ENCODE measurements at places on chromosomes 7 and 10. TPM values are rescaled to one million over a fixed set of nuclear protein-coding genes. Genes with fewer than 3 reads are reported as not detected.

- peaks cover 9% of the 10 kb centered on the region for H3K36me3 ChIP-seq
- H3K4me1 ChIP-seq, result peaks cover 33% of the 10 kb centered on the region
- no peaks in the 10 kb centered on the region for H3K27me3 ChIP-seq
- peak overlapping the region; percentile 87 for H3K27ac ChIP-seq
Observed at GRCh38 chr10:63375859-63376258, 89.9 kb downstream of the JMJD1C start.

The RAB11FIP2 gene
- total RNA-seq, result 22.9 TPM

The GPR15LG gene
- total RNA-seq, result not detected

- H3K27me3 ChIP-seq, result no peaks in the 10 kb centered on the region
- no peaks in the 10 kb centered on the region for H3K4me1 ChIP-seq
- H3K36me3 ChIP-seq, result no peaks in the 10 kb centered on the region
Observed at GRCh38 chr7:94740509-94740908, 84.6 kb upstream of the SGCE start.

The OR9A2 gene
- total RNA-seq, result not detected

DNA sequence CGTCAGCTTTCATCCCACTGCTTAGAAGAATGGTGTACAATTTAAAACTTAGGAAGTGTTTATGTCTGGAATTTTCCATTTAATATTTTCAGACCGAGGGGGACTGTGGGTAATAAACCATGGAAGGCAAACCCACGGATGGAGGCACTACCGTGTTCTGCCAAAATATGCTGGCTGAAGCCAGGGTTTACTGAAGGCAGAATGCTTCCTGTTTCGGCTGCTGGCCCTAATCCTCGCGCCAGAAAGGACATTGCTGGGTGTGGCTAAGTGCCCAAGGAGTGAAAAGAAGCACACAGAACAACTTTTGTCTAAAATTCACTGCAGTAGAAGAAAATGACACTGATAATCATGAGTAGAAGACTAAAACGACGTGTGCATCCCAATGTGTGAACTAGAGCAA, 32.3 kb downstream of the PITRM1 start:
- no peaks in the 10 kb centered on the region for H3K27me3 ChIP-seq
- H3K4me3 ChIP-seq, result no peak overlapping the region
- peaks cover 67% of the 10 kb centered on the region for H3K36me3 ChIP-seq
- DNase-seq, result no peak

DNA sequence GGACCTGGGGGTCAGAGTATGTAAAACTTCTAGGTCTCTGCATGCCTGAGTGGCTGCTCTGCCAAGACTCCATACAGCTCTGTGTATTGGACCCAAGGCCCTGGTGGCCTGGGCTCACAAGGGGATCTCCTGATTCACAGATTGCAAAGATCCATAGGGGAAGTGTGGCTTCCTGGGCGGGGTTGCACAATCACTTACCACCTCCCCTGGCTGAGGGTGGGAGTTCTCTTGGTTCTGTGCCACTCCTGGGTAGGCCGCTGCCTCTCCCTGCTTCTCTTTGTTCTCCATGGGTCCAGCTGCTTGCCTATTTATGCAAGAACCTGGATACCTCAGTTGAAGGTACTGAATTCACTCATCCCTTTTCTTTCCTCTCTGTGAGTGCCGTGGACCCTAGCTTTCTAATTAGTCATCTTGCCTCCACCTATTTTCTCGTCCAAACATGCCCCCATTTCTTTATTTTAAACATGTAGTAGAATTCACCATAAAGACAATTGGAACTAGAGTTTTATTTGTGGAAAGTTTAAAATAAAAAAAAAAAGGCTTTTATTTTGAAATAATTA, 18.5 kb upstream of the AGR3 start:
- H3K27ac ChIP-seq, result no peak overlapping the region
- H3K4me1 ChIP-seq, result peaks cover 14% of the 10 kb centered on the region
- no peak for DNase-seq
- no peak overlapping the region for H3K4me3 ChIP-seq

DNA sequence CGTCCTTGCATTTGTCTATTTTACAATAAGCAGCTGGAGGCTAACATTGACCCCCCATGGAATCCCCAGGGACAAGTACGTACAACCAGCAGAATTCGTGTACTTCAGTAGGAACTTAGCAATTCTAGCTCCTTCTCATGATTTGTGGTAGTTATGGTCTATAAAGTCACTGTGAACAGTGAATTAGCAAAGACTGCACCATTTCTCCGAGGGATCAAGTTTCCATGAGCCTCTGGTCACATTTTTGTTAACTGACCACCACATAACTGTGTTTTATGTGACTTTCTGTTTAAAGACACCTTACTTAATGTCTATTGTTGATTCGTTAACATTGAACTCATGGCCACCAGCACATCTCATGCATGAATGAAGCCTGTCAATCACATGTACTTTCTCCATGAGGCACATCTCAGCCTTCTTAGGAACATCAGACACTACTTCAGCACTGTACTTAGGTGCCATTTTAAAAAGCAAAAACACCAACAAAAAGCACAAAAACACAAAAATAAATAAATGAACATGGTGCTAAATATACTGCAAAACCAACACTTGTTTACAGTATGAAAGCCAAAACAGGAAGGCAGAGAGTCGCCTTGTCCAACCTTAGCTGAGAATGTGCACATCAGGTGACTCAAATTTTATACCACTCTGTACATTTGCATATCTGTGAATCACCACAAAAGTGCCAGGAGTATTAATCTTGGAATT, 9.0 kb upstream of the UCN3 start:
- no peaks in the 10 kb centered on the region for H3K4me1 ChIP-seq
- no peak overlapping the region for H3K4me3 ChIP-seq
- DNase-seq, result no peak
- no peak overlapping the region for H3K27ac ChIP-seq
- peaks cover 62% of the 10 kb centered on the region for H3K27me3 ChIP-seq
- H3K36me3 ChIP-seq, result no peaks in the 10 kb centered on the region

GRCh38 chr7:45881759-45882464, 6.4 kb upstream of the IGFBP1 start:
- H3K36me3 ChIP-seq, result no peaks in the 10 kb centered on the region
- no peak for DNase-seq
- H3K4me3 ChIP-seq, result no peak overlapping the region

The LEP gene
- total RNA-seq, result not detected

The SLC26A5 gene
- total RNA-seq, result not detected

The MARVELD1 gene
- 111 TPM for total RNA-seq

GRCh38 chr7:44101966-44102845, 1.9 kb upstream of the AEBP1 start:
- H3K4me3 ChIP-seq, result peak overlapping the region; percentile 36
- peaks cover 10% of the 10 kb centered on the region for H3K36me3 ChIP-seq
- no peak for DNase-seq
- H3K27ac ChIP-seq, result peak overlapping the region; percentile 96
- H3K27me3 ChIP-seq, result no peaks in the 10 kb centered on the region
- H3K4me1 ChIP-seq, result peaks cover 74% of the 10 kb centered on the region

DNA sequence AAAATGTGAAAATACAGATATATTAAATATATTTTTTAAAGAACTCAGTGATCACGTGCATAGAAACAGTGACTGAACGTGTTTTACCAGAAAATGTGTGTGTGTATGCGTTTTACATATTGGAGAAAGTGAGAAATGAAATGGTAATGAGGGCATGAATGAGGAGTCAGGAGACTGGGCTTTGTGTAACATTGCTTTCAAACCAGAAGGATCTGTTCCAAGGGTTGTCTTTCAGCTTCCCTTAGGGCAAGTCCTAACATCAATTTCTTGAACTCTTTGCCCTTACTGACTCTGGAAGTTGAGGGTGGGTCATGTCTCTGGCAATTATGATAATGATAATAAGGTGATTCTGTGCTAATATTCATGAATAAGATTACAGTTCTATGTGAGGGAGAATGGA, 557.3 kb downstream of the PHTF2 start:
- H3K4me3 ChIP-seq, result no peak overlapping the region
- no peaks in the 10 kb centered on the region for H3K36me3 ChIP-seq
- H3K27me3 ChIP-seq, result peaks cover 6% of the 10 kb centered on the region
- H3K4me1 ChIP-seq, result no peaks in the 10 kb centered on the region
- DNase-seq, result no peak

DNA sequence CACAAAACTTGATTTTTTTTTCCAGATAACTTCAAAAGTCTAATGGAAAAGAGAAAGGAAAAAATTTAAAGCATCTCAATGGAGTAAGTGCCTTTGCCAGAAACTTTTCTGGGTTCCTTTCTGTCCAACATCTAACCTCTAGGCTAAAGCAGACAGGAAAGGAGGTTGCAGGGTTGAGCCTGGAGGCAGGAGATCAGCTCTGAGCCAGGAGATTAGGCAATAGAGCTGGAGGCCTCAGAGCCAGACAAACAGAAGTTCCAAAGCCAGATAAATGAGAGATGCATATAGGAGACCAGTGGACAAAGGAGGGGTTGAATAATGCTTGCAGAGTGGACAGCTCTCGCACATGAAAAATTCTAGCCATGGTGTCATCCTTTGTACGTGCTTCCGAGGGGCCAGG, 42.9 kb downstream of the CHN2 start:
- no peak for DNase-seq
- H3K36me3 ChIP-seq, result no peaks in the 10 kb centered on the region

The NODAL gene
- total RNA-seq, result not detected

GRCh38 chr7:12094365-12094921, 116.7 kb upstream of the TMEM106B start:
- DNase-seq, result no peak
- peaks cover 7% of the 10 kb centered on the region for H3K27me3 ChIP-seq
- H3K36me3 ChIP-seq, result no peaks in the 10 kb centered on the region
- no peak overlapping the region for H3K4me3 ChIP-seq
- no peaks in the 10 kb centered on the region for H3K4me1 ChIP-seq
- H3K27ac ChIP-seq, result no peak overlapping the region

The CXCL12 gene
- total RNA-seq, result 169 TPM

DNA sequence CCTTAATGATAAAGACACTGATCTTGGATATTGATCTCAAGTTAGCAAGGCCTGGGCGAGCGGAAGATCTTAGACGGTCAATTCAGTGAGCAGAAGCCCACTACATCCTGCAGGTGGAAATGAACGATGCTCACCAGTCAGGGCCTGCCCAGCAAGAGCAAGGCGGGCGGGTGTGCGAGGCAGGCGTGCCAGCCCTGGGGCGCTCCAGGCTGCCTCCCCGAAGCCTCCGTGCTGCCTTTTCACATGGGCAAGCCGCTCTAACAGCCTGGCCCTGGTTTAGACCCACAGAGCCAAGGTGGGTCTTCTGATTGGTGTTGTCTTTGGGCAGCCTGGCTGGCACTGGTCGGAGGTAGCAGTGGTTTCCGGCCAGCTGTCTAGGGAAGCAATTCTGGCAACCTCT, 475.1 kb upstream of the FOXK1 start:
- H3K4me3 ChIP-seq, result no peak overlapping the region
- DNase-seq, result no peak
- H3K27ac ChIP-seq, result no peak overlapping the region
- no peaks in the 10 kb centered on the region for H3K4me1 ChIP-seq

The FAM180A gene
- 0.24 TPM for total RNA-seq

GRCh38 chr10:96017191-96017687, 26.1 kb upstream of the CCNJ start:
- H3K4me3 ChIP-seq, result no peak overlapping the region
- peaks cover 39% of the 10 kb centered on the region for H3K27me3 ChIP-seq
- DNase-seq, result no peak

- no peak overlapping the region for H3K4me3 ChIP-seq
- H3K27ac ChIP-seq, result no peak overlapping the region
- H3K4me1 ChIP-seq, result no peaks in the 10 kb centered on the region
- peaks cover 7% of the 10 kb centered on the region for H3K27me3 ChIP-seq
Observed at GRCh38 chr7:150778014-150778737, 22.0 kb downstream of the TMEM176B start.

- no peak for DNase-seq
- no peak overlapping the region for H3K4me3 ChIP-seq
- H3K36me3 ChIP-seq, result no peaks in the 10 kb centered on the region
- H3K27ac ChIP-seq, result no peak overlapping the region
- peaks cover 55% of the 10 kb centered on the region for H3K4me1 ChIP-seq
Observed at GRCh38 chr7:108018668-108019067, 15.7 kb upstream of the LAMB1 start.

GRCh38 chr7:26508917-26509316, 217.3 kb downstream of the SNX10 start:
- no peaks in the 10 kb centered on the region for H3K36me3 ChIP-seq
- no peak for DNase-seq
- H3K27me3 ChIP-seq, result no peaks in the 10 kb centered on the region
- no peaks in the 10 kb centered on the region for H3K4me1 ChIP-seq

- H3K4me3 ChIP-seq, result no peak overlapping the region
- peaks cover 22% of the 10 kb centered on the region for H3K4me1 ChIP-seq
- peaks cover 2% of the 10 kb centered on the region for H3K27me3 ChIP-seq
Observed at GRCh38 chr7:121334875-121335648, 6.3 kb downstream of the WNT16 start.

The SLC16A12 gene
- 8.4 TPM for total RNA-seq

DNA sequence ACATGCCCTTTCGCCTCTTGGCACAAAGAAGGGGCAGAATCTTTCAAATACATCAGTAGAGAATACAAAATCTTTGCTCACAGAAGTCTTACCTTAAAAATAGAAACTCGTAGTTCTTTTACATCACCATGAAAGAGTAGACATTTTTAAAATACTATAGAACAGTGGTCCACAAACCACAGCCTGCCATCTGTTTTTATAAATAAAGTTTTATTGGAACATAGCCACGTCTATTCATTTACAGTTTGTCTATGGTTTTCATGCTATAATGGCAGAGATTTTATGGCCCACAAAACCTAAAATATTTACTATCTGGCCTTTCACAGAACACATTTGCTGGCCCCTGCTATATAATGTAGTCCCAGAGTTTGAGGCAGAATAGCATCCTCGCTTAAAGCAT, 46.1 kb upstream of the CABCOCO1 start:
- peaks cover 25% of the 10 kb centered on the region for H3K4me1 ChIP-seq
- no peaks in the 10 kb centered on the region for H3K27me3 ChIP-seq
- no peaks in the 10 kb centered on the region for H3K36me3 ChIP-seq
- no peak for DNase-seq

DNA sequence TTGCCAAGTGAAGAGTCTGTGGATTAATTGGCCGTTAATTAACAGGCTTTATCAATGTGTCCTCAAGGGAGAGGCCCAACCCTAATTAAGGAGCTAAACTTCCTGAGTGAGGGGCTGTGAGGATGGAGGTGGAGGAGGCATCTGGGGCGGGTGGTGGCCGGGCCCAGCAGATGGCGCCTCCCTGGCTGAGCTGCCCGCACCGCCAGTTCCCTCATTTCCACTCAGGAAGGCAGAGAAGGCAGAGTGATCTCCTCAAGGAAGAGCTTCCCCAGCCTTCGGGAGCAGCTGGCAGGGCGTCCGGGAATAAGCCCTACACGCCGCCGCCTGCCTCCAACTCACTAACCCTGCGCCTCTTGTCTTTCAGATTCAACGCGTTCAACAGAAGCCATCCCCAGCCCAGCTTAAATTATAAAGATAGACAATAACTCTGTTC, 112.2 kb downstream of the CYTH3 start:
- H3K4me1 ChIP-seq, result peaks cover 14% of the 10 kb centered on the region
- peaks cover 35% of the 10 kb centered on the region for H3K36me3 ChIP-seq
- H3K27ac ChIP-seq, result peak overlapping the region; percentile 78
- no peaks in the 10 kb centered on the region for H3K27me3 ChIP-seq
- no peak for DNase-seq
- H3K4me3 ChIP-seq, result no peak overlapping the region

GRCh38 chr7:82729172-82730030, 285.8 kb upstream of the CACNA2D1 start:
- H3K4me1 ChIP-seq, result peaks cover 5% of the 10 kb centered on the region
- H3K4me3 ChIP-seq, result no peak overlapping the region
- H3K27ac ChIP-seq, result no peak overlapping the region
